Activated T-cell treated with anti-CD3 and anti-CD28 coated beads, Interleukin-2, amount 50 U/mL, for 72 hours (primary cell): ENCODE measurements at places on chromosomes 6 and 20. TPM values are rescaled to one million over a fixed set of nuclear protein-coding genes. Genes with fewer than 3 reads are reported as not detected.

- no peak for DNase-seq
These were observed 41.9 kb downstream of the TTI1 start for GRCh38 chr20:37991157-37991866.

DNA sequence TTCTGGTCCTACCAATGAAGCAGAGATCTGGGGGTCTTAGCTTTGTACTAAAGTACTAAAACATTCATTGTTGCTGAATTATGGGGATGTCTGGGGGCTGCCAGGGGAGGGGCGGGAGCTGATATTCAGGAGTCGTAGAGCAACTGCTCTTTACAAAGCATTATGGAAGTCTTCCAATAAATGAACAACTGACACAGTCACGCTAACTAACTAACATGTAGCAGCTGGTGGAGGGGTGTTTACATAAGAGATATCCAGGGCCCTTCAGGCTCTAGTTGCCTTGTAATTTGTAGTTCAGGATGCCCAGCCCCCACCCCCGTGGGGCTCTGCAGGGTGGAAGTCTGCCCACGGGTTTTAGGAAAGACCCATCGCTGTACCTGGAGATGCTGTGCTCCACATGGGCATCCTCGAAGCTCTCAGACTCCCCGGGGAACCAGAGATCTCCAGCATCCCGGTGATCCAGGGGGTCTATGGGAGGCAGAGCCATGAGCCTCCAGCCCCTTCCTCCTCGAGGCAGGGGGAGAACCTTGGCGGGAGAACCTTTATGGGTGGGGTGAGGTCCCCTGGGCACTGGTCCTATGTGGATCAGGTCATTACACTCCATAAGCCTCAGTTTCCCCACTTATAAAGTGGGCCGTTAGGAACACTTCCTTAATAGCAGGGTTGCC, 3.4 kb downstream of the TREM2 start:
- DNase-seq: no peak

Gene MPIG6B
- total RNA-seq: not detected

- no peak for DNase-seq
These were observed 73.8 kb downstream of the SASH1 start for GRCh38 chr6:148416330-148416965.

Gene NTSR1
- not detected for total RNA-seq

- DNase-seq: peak; percentile 71
These were observed 1.7 kb downstream of the KCNK15 start for GRCh38 chr20:44747166-44748004.

DNA sequence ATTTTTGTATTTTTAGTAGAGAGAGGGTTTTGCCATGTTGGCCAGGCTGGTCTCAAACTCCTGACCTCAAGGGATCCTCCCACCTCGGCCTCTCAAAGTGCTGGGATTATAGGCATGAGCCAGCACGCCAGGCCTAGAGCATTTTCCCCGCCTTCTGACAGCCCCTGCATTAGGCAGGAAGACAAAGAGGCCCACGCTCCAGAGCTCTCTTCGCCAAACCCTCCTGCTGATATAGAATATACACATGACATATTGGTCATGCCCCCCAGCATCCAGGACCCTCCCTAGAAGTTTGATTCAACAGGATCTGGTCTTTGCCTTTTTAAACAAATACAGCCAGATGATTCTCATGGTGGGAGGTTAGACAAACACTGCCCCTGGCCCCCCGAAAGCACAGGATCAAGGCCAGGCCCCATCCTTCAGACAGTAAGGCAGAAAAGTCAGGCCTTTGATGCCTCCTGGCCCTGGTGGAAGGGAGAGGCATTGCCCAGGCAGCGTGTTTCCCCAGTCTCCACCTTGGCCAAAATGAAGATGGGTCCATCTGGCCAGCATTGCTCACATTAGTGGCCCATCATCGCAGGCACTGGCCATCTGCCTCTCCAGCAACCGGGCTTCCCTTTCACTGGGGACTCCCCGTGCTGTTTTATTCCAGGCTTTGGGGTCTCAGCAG, 4.4 kb downstream of the SULF2 start:
- DNase-seq: no peak

Gene LAMP5
- total RNA-seq: not detected

GRCh38 chr6:57078531-57079207, 11.3 kb upstream of the ZNF451 start:
- DNase-seq: no peak

Gene SMPD2
- 8.8 TPM for total RNA-seq

DNA sequence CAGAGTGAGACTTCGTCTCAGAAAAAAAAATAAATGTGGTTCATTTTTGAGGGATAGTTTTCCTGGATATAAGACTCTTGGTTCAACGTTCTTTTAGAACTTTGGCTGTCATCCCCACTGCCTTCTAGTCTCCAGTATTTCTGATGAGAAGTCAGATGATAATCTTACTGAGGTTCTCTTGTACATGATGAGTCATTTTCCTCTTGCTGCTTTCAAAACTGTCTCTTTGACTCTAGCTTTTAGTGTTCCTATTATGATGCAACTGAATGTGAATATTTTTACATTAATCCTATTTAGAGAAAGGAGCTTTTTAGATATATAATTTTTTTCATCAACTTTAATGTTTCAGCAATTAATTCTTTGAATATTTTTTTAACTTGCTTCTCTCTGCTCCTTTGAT, 46.0 kb upstream of the OR14J1 start:
- DNase-seq: no peak

DNA sequence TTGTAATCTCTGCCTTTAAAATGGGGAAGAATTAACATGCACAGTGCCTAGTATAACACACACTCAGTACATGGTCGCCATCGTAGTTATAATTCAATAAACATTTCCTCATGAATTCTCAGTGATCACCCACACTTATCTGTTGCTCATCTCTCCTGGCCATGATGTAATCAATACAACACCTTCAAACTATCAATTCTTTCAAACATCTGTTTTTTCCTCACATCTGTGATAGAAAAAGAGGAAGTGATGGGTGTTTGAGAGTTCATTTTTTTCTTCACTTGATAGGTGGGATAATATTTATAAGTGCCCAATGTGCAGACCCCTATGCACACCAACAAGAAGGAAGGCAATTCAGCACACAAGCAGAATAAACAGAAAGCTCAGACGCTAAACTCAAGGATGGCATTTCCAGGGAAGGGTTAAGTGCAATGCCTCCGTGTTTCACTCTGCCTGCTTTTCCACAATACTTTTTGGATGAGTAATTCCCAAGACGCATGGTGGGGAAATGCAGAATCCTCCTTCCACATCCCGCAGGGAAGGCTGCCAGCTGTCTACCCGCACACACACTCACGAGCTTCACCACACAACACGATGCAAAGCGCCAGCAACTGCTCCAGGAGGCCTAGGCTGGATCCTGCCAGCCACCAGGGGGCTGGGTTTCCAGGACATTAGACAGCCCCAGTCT, 100.3 kb downstream of the GMPR start:
- DNase-seq: no peak

Gene BEND6
- 0.32 TPM for total RNA-seq

GRCh38 chr6:143062551-143062950, 1.9 kb downstream of the AIG1 start:
- no peak for DNase-seq

- no peak for DNase-seq
These were observed 86.7 kb upstream of the THBS2 start for GRCh38 chr6:169340395-169340794.

Gene TP53TG5
- 0.67 TPM for total RNA-seq

Gene THBD
- total RNA-seq: not detected

GRCh38 chr6:112415366-112415765, 68.2 kb downstream of the RFPL4B start:
- no peak for DNase-seq

Gene PGC
- total RNA-seq: not detected
